SW480 (cell line): ENCODE measurements at places on chromosomes 6 and 20.

DNA sequence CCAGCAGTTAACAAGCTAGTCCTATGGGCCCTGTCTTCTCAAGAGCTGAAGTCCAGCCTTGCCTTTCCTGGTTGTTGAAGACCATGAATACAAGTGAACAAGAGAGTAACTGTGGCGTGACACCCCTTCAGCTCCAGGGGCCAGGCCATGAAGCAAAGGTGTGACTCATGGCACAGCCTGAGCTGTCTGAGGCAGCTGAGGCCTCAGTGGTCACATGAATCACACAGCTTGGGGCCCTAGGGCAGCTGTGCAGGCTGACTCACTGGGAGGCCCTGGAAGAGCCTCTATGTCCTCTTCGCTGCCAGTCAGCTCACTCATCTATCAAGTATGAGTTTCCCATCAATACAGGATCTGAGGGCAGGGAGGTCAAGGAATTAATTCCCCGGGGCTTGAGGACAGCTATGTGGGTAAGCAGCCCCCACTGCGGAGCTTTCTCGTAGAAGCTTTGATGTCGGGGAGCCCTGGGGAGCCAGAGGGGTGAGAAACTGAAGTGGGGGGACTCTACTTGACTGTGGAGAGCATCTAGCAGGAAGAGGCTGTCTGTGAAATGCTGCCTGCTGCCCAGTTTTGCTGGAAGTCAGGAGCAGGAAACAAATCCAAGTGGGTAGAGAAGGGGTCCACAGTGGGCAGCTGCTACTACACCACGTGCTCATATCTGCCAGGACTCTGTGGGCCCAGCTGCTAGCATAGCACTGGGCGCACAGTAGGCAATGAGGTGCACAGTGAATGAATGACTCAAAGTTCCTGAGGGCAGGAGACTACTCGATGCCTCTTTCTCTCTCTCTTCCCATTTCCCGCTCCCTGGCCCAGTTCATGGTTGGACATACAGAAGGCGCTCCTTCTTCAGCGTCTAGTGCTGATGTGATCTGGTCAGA is 13.7 kb upstream of the FAM83C start:
- peak; percentile 100 for DNase-seq

DNA sequence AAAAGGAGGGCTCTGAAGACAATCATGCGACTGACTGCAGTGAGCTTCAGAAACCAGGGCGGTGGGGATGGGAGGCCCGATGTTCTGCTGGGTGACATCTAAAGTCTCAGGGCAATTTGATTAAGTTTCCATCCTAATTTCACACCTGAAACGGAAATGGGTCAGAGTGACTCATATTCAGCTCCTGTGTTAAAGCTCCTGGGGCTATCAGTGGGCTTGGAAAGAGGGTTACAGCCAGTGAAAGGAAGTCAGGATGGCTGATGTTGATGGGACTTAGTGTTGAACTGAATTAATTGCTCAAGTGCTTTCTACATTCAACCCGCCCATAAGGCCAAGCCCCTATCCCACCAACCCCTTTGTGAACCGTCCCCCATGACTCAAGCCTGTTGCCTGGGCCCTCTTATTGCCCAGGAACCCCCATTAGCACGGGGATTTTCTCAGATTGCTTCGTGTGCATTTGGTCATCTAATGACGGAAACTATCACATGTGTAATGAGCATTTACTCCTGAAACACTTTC is 47.1 kb upstream of the TBC1D7 start:
- no peak for DNase-seq

GRCh38 chr6:36246506-36247268 is 23.2 kb upstream of the PNPLA1 start:
- no peak for DNase-seq

- DNase-seq: no peak
Measured at GRCh38 chr6:24394780-24395437, 7.8 kb upstream of the MRS2 start.

DNA sequence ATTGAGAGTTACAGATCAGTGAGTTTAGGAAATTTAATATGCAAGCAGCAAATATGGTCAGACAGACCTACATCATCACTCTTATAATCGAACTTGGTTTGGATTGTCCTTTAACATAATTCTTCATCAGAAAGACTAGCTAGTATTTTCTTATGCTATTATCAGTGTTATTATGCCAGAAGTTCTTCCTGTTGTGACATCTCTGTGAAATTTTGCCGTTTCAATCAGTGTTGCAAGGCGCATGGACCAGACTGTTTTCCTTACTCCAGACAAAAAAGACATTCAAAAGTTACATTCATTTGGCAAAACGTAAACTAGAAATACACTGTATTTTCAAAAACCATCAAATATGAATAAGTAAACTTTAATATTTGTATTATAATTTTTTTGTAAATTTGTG is 5.7 kb upstream of the TENT5A start:
- no peak for DNase-seq
